ENCODE measurements at places on chromosomes 7 and 10.
A peak's percentile ranks its signal among the peaks of the same experiment; 100 is the strongest.

DNA sequence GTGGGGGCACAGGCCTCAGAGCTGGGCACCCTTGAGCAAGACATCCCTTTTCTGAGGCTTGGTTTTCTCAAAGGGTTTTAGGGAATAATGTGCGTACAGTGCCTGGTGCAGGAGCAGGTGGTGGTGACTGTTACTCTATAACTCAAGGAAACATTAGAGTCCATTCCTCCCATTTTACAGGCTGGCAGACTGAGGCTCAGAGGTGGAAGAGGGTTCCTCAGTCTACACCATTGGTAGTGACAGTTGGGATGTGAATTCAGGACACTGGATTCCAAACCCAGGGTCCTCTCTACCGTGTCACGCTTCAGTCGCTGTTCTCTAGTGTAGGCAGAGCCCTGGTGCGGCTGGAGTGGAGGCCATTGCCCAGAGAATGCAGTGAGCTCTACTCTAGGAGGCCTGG, 40.0 kb upstream of the AQP1 start:
- DNase-seq: no peak

DNA sequence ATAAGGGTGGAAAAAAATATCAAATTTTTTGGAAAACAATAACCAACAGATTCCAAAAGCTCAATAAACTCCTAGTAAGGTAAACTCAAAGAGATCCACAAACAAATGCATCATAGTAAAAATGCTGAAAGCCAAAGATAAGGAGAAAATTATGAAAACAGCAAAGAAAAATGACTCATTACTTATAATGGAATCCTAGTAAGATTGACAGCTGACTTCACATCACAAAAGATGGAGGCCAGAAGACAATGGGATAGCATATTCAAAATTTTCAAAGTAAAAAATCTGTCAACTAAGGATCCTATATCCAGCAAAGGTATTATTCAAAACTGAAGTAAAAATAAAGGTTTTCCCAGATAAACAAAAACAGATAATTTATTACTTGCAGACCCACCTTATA, 183.4 kb upstream of the VIPR2 start:
- DNase-seq: no peak

- no peak for DNase-seq
Observed at GRCh38 chr7:157980774-157981173, 606.8 kb downstream of the PTPRN2 start.

DNA sequence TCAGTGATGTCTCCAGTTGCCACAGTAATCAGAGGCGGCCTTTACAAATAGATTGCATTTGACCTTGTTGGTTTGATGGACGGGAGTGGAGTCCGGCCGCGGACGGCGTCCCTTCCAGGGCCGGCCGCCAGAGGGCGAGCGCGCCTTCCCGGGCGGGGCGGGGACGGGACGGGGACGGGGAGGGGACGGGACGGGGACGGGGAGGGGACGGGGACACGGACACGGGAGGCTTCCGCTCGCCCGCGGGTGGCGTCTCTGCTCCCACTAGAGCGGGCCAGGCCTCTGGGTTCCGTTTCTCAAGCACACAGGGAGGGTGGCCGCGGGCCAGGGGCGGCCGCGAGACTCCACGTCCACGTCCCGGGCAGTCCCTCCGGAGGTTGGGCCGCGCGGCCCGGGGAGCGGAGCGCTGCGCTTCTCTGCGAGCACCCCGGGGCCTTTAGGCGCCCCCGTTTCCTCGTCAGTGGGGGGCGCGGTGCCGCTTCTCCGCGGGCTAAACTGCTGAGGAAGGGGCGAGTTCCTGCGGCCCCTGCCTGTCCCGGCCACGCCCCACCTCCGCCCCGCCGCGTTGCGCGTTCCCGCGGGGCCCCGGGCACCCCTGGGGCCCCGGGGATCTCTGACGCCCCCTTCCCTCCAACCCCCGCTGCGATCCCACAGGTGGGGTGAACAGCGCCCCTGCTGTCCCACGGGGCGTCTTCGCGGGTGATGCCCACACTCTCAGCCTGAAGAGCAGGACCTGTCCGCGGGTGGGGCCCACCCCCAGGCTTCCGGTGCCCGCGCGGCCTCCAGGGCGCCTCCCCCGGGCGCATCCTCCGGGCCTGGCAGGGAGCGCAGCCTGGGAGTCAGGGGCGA, 84.2 kb upstream of the MKI67 start:
- peak; percentile 79 for DNase-seq

- DNase-seq: peak; percentile 42
Observed at GRCh38 chr10:110681023-110681681, 37.0 kb downstream of the RBM20 start.

DNA sequence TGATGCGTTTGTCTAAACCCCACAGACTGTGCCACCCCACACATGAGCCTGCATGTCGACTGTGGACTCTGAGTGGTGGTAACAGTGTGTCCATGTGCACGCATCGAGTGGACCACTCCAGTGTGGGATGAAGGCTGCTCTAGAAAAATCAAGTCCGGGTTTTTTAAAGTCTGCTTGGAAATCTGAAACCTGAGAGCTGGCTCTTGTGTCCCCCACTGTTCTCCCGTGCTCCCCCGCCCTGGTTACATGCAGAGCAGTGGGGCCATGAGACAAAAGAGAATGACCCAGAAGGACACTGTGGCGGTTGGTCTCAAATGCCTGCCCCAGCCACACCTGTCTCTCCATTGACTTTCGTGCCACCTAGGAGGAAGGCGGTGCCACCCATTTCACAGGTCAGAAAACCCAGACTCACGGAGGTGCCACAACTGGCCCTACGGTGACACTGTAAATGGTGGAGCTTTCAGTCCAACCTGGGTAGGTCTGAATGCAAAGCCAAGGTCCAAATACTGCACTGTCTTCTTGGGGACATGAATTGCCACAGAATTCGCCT, 27.3 kb upstream of the PWWP2B start:
- no peak for DNase-seq

DNA sequence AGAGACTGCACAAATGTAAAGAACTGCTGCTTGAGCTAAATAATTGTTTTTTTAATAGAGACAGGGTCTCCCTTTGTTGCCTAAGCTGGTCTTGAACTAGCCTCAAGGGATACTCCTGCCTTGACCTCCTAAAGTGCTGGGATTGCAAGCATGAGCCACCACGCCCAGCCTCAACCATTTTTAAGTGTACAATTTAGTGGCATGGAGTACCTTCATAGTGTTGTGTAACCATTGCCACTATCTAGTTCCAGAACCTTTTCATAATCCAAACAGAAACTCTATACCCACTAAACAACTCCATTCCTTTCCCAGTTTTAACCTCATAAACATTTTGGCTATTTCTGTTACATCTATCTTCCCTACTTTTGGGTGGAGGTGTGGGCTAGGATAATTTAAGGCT, 6.7 kb downstream of the EIF4H start:
- DNase-seq: no peak

DNA sequence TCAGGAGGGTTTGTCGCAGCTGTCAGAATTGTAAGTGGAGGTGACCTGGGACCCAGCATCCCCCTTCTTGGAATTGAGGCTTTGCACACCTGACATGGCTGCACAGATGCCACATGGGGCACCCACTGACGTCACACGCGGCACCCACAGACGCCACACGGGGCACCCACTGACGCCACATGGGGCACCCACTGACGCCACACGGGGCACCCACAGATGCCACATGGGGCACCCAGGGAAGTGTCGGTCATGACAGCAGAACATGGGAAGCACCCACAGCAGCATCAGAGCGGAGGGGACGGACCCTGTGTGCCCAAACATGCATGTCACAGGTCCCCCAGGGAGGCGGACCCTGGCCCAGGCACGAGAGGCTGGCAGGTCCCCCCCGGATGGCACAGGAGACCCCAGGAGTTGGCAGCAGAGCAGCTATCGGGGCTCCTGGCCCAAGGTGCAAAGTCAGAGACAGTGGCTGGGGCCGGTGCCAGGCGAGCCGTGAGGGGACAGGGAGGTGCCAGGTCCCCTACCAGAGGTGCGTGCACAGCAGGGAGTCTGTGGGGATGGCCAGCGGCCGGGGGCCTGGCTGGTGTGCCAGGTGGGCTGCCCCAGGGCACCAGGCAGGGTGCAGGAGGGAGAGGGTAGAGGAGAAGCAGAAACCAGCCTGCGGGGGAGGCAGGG, 21.1 kb downstream of the KNDC1 start:
- no peak for DNase-seq

DNA sequence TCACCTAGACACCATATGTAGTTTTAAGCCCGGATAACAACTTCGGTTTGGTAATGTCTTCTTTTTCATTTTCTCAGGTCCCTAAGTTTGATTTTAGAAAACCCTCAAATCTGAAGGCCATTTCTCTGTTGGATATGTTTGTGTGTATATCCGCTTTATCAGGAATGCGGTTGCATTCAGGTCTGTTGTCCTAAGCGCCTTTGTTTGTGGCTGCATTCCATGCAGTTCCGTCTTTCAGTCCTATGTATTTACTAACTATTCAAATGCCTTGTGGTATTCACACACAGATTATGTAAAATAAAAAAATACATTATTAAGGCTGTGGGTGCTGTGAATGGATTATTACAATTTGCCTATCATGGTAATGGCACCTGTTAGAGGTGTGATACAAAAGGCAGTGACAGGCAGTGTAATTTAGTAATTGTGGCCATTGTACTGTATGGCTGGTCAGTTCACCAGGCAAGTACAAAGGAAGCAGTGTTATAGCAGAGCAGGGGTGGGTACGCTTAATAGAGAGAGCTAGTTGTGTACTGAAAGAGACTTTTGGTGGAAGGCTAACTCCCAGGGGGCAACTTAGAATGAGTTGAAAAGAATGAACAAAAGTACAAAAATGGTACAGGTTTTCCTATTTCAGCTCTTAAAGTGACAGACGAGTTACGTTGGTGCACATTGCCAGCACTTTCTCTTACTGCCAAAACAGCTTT, 136.4 kb downstream of the VTI1A start:
- DNase-seq: no peak

DNA sequence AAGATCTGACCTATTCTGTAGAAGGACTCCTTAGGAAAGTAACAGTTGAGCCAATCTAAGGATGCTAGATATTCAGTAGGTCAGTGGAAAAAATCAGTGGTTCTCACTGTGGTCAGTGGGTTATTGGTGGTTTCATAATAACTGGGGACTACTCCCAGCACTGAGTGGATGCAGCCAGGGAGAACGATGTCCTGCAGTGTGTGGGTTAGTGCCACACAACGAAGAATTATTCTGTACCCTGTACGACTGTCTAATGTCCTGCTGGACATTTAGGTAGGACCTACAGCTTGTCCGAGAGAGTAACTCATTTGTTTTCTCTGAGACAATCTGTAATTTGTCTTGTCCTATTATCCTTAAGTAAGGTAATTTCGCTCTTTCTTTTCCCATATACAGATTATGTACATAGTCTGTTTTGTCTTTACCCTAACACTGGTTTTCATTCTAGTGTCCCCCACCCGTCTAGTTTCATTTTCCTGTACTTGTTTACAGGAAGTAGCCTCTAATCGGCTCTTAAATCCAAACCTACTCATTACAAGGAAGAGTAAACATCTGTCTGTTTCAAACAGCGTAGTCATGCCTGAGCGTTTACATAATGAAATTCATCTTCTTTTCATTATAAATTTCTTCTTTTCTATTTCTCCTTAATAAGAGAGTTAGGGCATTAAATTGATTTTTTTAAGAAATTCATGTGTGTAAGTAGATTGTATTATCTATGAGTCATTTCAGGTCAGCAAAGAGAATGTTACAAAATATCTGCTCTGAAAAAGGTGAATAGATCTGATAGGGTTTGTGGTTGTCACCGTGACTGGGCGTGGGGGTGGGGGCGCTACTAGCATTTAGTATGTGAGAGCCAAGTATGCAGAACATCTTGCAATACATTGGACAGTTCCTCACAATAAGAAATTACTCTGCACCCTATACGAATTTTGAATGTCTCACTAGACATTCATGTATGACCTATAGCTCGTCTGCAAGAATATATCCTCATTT, 8.3 kb upstream of the ZC3HAV1L start:
- DNase-seq: no peak

DNA sequence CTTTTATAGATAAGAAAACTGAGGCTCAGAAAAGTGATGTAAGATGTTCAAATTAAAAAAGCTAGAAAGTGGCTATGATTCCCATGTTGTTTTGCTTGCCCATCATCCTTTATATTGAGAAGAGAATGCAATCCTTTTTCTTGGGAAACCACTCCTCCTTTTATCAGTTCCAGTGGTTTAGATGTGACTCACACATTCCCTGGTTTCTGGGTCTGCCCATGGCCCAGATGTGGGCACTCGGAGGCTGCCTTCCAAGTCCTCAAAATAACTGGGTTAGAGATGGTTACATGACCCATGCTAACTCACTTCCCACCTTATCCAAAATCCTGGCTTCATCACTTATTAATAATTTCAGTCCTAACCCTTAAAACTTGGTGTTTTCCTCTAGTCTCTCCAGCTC, 550.0 kb downstream of the MDFIC start:
- DNase-seq: no peak

DNA sequence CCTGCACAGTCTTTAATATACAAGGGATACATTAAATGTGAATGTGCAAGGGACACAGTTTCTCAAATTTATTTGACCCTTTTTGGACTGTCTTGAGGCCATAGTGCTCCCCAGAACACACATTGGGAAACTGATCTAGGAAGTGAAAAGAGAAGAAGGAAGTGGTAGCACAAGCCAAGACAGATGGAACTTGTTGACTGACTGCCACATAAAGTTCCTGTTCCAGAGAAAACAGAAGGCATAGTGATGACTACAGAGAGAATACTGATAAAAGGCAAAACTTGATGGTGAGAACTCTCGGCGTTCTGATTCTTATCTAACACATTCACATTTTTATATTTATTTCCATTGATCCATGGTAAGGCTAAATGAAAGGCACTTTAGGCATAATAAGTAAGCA, 1216.4 kb downstream of the CNTNAP2 start:
- no peak for DNase-seq

DNA sequence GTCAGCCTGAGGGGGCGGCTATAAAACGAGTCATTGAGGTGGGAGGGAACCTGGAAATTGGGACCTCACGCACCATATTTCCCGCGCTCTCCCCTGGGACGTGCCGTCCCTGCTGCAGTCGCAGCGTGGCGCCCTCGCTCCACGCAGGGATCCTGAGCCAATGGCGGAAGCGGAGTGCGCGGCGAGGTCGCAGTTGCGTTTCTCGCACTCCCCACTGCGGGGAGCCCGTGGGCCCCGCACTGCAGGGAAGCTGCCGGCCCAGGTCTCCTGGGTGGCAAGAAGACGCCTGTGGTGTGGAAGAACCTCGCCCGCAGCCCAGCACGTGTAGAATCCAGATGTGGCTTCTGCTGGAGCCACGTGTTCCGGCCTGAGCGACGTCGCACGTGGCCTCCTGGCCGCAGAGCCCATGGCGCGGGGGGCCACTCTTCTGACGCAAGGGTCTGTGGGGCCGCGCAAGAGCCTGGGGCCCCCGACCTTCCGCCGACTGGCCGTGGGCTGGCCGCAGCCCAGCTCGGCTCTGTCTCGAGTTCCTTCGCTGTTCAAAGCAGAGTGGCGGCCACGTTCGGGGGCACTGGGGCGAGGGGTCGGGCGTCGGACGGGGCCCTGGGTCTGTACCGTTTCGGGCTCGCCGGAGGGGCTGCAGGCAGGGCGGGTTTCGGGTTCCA, 26.4 kb downstream of the HIF1AN start:
- peak; percentile 63 for DNase-seq

- peak; percentile 15 for DNase-seq
Observed at GRCh38 chr7:155881471-155882350, 69.4 kb upstream of the SHH start.

GRCh38 chr7:37756797-37757551, 73.4 kb downstream of the GPR141 start:
- no peak for DNase-seq

Measured in femur (tissue), 1 donor.